ENCODE measurements at places on chromosomes 1 and 21.

- DNase-seq, result no peak
Measured at GRCh38 chr1:221440658-221441057, 301.2 kb downstream of the DUSP10 start.

DNA sequence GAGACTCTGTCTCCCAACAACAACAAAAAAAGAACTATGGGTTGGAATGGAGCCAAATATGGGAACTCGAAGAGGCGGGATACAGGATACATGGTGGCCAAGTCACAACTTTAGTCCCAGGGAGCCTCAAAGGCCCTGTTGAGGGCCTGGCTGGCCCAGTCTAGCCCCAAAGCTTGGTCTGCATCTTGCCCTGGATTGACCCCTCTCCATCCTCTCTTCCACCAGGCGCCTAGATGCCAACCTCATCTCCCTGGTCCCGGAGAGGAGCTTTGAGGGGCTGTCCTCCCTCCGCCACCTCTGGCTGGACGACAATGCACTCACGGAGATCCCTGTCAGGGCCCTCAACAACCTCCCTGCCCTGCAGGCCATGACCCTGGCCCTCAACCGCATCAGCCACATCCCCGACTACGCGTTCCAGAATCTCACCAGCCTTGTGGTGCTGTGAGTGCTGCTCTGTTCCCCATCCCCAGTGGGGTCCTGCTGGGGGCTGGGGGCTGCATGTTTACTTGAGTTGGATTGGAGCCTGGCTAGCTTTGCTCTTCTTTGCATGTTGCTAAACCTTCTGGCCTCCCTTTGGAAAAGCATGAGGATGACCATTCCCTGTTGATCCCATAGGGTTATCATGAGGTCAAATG lies 65.5 kb downstream of the UBE2T start:
- no peak for DNase-seq

- no peak for DNase-seq
Measured at GRCh38 chr1:36397083-36397377, 678 bp downstream of the LSM10 start.

DNA sequence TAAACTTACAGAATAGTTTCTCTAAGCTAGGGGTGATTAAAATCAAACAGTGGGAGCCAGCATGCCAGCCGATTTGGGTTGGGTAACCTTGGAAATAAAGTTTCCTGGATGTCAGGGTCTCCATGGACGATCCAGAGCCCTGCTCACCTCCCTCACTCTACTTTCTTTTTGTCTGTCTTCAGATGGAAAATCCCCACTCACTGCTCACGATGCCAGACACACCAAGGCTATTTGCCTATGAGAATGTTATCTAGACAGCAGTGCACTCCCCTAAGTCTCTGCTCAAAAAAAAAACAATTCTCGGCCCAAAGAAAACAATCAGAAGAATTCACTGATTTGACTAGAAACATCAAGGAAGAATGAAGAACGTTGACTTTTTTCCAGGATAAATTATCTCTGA lies 13.9 kb downstream of the SLAMF7 start:
- no peak for DNase-seq

- no peak for DNase-seq
Measured at GRCh38 chr1:9912264-9912936, 2.3 kb upstream of the CTNNBIP1 start.

GRCh38 chr1:12618965-12619791 lies 1.2 kb upstream of the DHRS3 start:
- peak; percentile 75 for DNase-seq

- DNase-seq, result no peak
Measured at GRCh38 chr1:240508201-240508600, 103.8 kb downstream of the GREM2 start.

DNA sequence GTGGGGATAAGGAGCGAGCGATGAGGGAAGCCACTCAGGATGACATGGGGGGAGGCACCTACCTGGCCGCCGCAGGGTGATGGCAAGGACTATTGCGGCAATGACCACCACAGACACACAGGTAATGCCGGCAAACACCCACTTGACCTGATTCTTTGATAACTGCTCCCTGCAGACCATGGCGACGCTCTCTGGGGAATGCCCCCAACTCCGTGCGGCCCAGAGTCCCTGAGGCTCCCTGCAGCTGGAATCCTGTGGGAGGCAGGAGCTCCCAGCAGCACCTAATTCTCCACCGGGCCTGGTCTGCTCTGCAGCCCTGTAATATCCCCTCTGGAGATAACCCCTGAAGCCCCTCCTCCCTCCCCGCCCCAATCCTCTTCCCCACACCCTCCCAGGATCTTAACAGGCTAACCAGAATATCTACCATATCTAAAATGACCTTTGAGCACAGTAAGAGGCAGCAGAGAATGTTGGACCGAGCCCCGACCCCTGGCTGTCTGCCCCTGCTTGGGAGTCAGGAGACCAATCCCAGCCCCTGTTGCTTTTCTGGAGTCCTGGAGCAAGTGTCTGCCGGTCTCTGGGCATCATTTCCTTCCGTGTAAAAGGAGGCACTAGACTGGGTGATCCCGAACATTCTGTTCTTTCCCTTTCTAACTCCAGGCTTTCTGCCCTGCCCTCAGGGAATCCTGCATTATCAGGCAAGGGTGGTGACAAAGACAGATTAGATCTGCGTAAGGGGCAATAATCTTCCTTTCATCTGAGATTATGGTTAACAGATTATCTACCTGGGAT lies at the start of gene FAM151A:
Gene FAM151A, minus strand, starts transcription at position 310 of the 792 bp plus-strand sequence. Its CDS starts 130 bp downstream, at position 180.
- no peak for DNase-seq

DNA sequence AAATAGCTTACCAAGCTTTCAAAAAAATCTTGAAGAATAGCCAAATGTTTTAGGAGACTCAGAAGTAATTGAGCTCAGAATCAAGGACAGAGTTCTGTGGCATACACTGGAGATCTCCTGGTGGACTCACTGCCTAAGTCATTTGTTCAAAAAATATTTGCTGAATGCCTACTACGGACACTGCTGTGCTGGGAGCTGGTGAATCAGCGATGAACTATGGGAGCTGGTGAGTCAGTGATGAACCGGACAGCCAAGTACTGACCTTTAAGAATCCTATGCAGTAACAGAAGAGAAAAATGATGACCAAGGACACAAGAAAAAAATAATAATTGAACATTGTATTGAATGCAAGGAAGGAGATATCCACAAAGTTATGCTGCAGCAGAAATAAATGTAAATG lies 717.9 kb upstream of the CXADR start:
- DNase-seq, result no peak

GRCh38 chr1:43135857-43136781 lies 36.0 kb downstream of the EBNA1BP2 start:
- no peak for DNase-seq

DNA sequence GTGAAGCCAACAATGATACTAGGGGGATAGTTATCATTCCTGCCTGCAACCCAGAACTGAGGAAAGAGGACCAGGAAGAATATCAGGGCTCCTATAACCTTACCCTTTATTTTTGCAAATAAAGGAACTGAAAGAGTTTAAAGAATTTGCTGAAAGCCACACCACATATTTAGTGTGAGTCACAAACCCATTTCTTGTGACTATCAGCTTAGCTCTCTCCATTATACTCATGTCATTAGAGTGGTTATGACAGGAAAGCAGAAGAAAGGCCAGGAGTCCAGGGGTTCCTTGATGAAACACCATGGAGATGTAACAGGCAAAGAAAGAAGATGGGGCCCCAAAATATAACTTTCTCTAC lies 141.1 kb upstream of the SAMSN1 start:
- DNase-seq, result no peak

GRCh38 chr1:1540090-1540817 lies at the start of gene TMEM240:
Gene TMEM240 (minus strand): TSS chr1:1540624. CDS start chr1:1540346, 278 bp downstream.
- DNase-seq, result peak; percentile 68

GRCh38 chr1:91502672-91503184 lies 2.1 kb downstream of the CDC7 start:
- no peak for DNase-seq

DNA sequence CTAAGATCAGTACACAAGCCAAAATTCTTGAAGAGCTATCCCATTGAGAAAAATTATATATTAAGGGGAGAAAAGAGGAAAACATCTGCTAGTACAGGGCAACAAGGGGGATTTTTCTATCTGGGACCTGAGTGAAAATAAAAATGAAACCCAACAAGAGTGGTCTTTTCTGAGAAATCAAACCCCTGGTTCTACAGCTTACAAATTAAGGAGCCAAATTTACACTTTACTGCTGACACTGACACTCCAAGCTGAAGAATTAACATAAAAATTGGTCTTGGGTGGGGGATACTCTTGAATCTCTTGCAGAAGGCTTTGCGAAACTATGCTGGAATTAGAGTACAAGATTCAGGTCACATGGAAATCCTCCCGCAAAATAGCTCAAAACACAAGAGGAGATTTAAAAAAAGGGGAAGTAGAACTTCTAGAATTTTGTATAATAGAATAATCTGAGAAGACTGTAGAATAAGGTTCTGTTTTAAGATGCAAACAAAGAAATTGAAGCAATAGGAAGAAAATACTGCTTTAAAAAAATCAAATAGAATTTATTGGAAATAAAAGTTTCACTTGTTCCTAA lies 32.1 kb upstream of the HSPA13 start:
- no peak for DNase-seq

DNA sequence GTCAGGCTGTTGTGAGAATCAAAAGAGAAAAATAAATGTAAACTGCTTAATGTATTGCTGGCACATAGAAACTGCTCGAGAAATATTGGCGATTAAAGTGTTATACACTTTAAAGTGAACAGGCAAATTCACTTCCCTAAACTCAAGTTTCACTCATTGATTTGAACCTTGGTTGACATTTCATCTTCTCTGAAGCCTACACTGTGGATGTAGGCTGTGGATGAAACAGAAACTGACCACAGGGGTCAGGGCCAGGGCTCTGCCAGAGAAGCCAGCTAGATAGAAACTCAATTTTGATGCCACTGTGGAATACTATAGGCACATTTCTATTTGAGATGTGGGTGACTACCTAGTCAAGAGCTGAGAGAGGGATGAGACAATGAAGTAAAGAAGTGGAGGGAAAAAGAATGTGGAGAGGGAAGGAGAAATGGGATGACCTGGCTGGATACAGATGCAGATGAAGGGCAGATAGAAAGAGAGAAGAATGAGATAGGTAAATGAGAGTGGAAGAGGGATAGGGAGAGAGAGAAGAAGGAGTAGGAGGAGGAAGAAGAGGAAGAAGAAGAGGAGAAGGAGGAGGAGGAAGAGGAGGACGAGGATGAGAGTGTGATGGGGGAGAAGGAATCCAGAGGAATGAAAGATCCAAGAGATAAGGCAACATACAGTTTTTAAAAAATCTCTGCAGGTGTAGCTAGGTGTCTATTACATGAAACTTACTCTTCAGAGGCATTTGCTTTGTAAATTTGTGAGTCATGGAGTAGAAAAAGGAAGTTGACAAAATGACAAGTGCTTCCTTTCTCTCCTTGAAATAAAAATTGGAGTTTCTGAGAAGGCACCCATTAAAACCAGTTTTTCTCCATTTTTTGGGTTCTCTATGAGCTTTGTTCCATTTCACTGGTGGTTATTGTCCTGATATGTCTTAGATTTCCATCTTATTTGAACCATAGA lies 17.4 kb upstream of the CD1D start:
- DNase-seq, result no peak

GRCh38 chr1:54428837-54429518 lies 22.8 kb upstream of the SSBP3 start:
- no peak for DNase-seq

Data from CD4-positive, alpha-beta T cell treated with Interleukin-6 for 4 hours (primary cell).